ENCODE measurements at places on chromosomes 12 and 14.

GRCh38 chr14:94540031-94540794 lies 21.0 kb upstream of the SERPINA4 start:
- DNase-seq, result no peak

- no peak for DNase-seq
Observed at GRCh38 chr12:2451025-2451424, 343.7 kb upstream of the FKBP4 start.

GRCh38 chr12:90859591-90859990 lies 95.4 kb downstream of the CCER1 start:
- no peak for DNase-seq

GRCh38 chr14:29805415-29806123 lies 122.1 kb downstream of the PRKD1 start:
- peak; percentile 69 for DNase-seq

DNA sequence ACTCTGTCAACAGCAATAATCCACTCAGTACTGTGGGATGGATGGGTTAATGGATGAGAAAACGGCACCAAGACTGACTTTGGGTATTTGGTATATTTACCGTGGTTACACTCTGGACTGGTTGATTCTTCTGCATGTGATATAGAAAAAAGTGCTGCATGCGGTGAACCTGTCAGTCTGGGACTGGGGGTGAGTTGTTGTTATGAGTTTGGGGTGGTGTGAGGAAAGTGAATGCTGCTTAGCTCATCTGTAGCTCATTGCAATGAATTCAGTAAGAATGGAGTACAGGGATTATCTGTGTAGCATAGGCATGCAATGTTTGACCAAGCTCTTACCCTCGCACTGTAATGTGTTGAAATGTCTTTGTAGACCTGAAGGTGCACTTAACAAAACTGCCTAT lies 6.0 kb downstream of the KCNA1 start:
- DNase-seq, result no peak

- no peak for DNase-seq
Observed at GRCh38 chr12:47894068-47894467, 10.7 kb downstream of the VDR start.

- no peak for DNase-seq
Observed at GRCh38 chr12:111183094-111183493, 185.8 kb downstream of the PHETA1 start.

GRCh38 chr14:31489691-31490090 lies 1.9 kb upstream of the GPR33 start:
- DNase-seq, result no peak

DNA sequence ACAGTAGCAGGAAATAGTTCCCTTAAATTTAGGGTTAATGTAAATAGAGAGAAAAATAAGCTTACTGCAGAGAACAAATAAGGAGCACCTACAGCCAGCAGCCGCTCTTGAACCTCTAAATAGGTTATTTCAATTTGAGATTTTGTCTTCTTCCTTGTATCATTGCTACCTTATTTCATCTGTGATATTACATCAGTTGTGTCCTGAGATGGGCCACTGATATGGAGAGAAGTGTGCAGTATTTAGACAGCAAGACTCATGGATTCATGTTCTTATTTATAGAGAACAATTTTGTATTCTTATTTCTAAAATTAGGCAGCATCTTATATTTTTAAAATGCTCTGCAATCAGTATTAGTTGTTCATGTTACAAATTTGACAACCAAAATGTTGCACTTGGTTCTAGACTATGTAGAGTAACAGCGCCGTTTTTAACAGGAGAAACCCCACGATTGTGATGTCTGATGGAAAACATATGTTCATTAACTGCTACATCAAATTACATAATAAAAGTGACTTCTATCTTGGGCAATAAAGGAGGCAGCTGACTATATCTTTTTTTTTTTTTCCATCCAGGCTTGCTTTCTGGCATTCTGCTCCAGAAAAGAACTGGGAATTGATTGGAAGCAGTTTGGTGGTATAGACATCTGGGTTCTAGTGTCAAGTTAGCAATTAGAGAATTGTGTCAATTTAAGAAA lies 117.9 kb downstream of the CAND1 start:
- DNase-seq, result no peak

- DNase-seq, result no peak
Observed at GRCh38 chr12:125193376-125194152, 128.3 kb downstream of the AACS start.

DNA sequence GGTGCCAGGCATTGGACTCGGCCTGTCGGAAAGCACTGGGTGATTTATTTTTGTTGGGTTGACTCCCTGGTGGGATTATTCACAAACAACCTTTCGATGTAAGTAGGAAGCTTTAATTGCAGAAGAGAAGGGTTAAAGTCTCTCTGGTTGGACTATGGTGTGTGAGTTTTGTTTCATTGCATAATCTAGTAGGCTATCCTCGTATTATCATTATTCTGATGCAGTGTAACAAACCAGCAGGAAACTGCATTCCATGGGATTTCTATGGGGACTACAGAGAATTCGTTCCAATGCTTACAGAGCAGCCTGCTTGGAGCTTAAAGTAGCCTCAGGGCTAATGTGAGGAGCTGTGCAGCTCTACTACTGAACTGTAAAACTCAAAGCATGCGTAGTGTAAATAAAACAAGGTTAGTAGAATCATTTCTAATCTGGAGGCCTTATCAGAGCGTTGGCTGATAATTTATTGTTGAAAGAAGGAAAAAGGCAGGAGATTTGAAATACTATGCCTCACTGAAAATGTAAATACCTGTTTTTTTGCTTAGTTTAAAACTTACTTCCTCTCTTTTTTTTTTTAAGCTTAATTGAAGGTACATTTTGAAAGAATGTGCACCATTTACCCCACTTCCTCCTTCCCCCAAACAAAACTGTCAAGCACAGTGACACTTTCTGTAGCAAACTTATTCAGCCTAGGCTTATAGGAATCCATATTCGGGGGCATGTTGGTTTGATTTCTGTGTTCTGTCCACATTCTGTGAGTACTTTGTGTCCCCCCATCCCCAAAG lies 226.7 kb downstream of the NPAS3 start:
- DNase-seq, result no peak

DNA sequence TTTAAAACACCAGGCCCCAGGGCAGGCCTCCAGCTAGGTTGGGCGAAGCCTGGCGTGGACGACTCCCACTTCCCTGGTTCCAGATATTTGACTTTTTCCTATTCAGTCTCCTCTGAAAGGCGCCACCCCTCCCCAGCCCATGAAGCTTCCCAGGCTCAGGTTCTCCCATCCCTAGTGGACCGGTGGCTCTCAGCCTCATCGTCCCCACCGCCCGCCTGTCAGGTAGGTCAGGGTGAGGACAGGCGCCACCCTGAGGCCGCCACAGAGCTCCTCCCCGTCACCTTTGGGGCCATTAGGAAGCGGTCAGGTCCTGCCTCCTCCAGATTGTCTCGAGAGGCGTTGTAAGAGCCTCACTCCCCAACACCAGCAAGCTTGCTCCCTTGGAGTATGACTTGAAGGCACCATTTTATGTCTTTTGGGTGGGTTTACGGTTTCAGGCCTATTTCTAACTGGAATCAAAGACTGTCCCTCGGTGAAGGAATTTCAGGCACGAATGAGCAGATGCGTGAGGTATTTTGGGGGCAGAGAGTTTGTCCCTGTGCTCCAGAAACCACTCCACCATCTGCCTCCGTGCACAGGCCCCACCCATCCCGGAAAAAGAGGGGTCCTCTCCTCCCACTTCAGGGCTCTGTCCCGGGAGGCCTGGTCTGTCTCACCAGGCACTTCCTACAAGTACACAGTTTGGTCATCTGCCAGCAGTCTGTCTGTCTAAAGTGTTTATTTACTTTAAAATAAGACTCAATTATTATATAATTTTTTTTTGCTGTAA lies 55.6 kb downstream of the TSPAN9 start:
- DNase-seq, result no peak

DNA sequence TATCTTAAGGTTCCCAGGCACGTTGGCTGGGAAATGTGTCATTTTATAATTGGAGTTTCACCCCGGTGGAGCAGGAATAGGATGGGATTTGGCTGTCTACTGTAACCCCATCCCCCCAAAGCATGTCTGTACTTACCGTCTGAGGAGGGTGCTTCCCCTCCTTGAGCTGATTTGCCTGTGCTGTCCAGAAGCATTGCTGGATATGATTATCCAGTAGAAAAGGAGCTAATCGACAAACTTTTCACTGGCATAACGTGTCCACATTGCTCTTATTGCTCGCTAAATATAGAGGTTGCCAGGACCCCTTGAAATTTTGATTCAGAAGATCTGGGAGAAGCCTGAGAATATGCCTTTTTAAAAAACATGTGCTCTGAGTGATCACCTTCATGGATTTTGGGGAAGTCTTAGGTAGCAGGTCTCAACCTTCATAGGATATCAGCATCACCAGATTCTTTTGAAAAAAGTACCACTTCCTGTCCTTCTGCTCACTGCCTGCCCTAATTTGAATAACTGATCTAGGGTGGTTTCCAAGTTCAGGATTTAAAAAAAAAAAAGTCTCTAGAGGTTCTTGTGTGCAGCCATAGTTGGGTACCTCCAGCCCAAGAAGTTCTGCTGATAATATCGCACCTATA lies 80.4 kb upstream of the KCNA1 start:
- DNase-seq, result no peak

DNA sequence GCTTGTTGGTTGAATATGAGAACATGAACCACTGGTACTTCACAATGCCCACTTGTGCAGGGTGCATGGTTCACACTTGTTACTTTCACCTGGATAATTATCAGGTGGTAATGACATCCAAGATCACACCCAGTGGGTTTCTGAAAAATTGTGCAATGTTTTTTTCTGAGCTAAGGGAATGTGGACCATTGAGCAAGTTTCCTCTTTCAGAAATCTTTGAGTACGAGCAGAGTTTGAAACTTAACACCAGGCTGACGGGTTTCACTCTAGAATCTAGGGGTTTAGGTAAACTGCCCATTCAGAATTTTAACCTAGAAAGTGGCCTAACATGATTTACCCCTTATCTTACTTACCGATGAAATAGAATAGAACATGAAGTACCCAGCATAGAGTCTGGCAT lies 389.6 kb downstream of the PAWR start:
- no peak for DNase-seq

DNA sequence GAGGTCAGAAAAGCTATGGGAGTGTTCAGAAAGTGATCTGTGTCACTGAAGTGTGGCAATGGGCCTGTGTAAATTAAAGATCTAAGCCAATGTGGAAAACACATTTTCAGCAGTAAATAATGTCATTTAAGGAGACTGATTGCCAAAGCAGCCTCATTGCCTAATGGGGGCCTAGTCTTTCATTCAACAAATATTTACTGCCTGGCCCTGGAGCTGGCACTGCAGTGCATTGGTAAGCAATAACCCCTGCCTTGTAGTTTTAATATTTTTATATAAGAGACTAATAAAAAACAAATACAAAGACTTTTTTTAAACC lies 326.6 kb downstream of the BTG1 start:
- no peak for DNase-seq

DNA sequence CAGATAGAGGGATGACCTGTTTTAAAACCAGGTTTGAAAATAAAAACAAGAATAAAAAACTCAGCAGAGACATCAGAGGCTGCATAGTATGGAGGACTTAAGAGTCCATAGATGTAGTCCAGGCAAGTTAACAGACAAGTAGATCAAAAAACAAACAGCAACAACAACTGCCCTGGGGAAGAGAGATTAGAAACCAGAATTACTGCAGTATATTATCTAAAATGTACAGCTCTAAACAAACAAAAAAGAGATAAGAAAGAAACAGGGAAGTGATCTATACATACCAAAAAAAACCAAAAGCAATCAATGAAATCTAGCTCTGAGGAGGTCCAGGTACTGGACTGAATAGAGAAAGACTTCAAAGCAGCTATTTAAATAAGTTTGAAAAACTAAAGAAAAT lies 48.8 kb downstream of the ACSM4 start:
- no peak for DNase-seq

- no peak for DNase-seq
Observed at GRCh38 chr12:95815632-95816212, 25.2 kb upstream of the NTN4 start.

DNA sequence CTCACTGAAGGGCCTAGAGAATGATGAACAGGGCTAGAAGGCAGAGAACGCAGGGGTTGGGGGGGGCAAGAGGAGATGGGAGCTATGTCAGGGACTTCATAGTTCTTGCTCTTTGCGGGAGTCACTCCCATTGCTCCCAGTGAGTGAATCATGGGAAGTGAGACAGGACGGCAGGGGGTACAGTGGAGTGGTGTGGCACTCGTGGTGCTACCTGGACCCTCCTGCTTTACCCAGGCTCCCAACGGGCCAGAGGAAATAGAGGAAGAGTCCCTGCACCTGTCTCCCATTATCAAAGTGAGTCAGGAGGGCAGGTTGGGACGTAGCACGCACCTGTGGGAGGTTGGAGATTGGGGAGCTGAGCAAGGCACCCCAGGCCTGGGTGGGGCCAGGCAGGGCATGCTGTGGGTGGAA lies 1.3 kb upstream of the KRT8 start:
- no peak for DNase-seq

- peak; percentile 94 for DNase-seq
Observed at GRCh38 chr12:389142-390096, at the start of gene KDM5A. Gene KDM5A (minus strand): TSS chr12:389320. CDS start chr12:389091, 229 bp downstream.

DNA sequence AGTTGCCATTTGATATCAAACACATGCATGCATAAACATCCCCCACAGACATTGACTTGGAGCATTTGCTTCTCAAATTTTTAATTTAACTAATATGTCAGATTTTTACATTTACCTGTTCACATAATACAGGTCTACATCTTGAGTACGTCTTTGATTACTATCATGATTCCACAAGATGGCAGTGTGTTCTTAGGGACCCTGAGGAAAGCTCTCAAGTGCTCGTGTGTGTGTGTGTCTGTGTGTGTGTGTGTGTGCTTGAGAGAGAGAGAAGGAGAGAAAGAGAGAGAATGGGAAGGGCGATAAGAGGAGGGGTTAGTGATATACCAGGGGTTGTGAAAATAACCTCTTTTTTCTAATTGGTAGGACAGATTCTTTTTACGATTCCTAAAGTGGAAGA lies 167.1 kb upstream of the OR4E1 start:
- no peak for DNase-seq

DNA sequence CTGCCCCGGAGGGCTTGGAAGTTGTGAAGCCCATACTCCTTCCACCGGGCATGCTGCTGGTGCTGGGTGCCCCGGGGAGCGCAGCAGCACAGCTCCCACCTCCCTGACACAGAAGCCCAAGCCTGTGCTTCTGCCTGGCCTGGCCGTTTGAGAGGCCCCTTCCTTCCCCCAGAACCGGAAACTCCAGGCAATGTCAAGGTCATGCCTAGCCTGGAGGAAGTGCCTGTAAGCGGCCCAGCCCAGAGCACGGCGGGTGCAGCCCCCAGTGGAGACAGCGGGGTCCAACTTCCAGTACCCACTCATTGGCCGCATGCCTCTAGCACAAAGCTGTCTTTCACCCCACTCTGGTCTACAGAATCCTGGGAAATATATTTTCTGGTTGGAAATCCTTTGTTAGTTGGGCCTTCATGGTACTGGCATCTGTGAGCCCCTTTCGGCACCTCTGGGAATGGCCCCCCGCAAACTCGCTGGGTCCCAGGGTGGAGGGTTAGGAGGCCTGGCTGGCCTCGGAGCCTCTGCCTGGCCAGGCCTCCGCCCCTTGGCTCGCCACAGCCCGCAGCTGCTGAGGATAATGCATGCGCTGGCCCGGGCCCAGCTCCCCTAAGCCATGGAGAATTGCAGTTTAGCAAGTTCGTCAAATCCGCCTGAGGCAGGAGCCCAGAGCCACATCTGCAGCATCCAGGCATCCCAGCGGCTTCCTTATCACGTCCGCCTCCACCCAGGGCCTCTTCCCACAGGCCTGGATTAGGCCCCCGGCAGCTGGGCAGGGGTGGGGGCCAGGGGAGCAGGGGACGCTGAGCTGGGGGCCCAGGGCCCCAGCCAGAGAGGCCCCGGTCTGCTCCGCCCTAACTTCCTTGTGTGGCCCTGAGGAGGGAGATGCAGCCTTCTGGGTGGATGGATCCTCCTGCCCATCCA lies 48.9 kb upstream of the DLK1 start:
- DNase-seq, result no peak

GRCh38 chr12:12158858-12159257 lies 88.1 kb downstream of the BCL2L14 start:
- DNase-seq, result no peak

Measured in upper lobe of right lung (tissue), 1 donor.